Activated CD4-positive, alpha-beta T cell treated with anti-CD3 and anti-CD28 coated beads, Interleukin-2, amount 50 U/mL, for 24 hours (primary cell): ENCODE measurements at places on chromosomes 1 and 21.

DNA sequence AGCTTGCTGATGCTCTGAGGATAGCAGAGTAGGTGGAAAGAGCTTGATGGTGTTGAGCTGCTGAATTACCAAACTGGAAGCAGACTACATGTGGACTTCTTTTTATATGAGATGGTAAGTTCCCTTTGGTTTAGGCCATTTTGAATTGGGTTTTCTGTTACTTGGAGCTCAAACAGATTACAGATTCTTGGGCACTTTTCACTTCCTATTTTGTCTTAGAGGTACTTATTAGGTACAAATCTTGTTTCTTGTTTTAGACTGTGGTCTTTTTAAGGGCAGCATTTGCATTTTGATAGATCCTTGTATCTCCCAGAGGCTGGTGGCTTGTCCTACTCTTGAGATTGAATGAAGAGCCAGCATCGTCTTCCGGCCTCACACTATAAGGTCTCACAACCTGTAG is 70.2 kb downstream of the GADD45A start:
- no peak for DNase-seq

DNA sequence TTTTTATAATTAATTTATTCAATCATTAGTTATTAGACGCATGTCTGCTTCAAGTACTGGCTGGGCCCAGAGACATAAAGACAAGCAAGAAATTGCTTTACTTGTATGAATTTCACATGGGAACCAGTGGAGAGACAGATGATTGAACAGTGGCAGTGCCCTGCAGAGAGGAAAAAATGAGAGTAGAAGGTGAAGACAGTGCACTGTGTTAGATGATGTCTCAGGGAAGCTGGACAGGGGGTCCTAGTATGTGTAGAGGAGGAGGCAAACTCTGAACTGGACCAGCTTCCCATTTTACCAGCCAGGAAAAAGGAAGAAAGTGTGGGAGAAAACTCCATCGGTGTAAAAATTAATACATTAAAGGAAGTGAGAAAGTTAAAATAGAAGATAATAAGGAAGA is 126.0 kb downstream of the BACH1 start:
- no peak for DNase-seq

- DNase-seq, result no peak
These were observed 40.2 kb downstream of the PRMT6 start for GRCh38 chr1:107096690-107097089.

DNA sequence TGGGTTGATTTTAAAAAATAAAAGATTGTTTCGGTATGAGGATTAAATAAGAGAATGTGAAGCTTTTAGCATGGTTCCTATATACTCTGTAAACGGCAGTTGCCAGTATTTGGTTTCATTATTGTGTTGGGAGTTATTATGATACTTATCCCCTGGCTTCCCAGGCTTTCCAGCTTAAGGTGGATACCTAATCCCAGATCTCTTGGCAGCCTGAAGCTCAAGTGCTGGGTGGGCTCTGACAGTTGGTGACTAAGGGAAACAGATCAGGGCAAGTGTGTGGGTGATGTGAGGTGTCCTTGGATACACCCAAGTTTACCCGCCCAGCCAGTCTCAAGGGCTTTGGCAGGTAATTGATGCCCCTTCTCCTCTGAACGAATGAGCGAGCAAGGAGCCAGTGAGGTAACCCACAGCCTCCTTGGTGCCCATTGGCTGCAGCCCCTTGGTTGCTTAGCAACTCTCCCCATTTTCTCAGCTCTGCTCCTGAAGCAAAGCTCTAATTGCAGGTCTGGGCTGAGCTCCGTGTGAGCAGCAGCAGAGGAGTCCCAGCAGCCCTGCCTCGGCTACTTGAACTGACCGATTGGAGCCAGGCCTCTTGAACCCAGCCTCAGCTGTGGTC is 6.1 kb downstream of the IPO13 start:
- DNase-seq, result no peak

DNA sequence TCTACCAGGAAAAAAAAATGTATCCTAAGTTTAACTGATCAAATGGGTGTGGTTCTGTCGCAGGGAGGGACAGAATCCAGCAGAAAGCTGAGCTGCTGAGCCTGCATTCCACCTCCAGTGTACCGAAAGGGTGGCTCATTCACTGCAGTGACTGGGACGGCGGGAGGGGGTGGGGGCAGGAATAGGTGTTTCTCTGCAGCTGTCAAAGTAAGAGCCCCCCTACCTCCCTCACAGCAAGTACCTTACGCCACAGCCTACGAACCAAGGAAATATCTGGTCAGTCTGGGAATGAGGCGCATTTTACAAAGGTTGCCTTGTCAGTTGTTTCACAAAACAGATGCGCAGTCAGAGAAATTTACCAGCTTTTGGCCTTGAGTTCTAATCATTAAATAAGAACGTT is 1.7 kb downstream of the S100B start:
- no peak for DNase-seq

DNA sequence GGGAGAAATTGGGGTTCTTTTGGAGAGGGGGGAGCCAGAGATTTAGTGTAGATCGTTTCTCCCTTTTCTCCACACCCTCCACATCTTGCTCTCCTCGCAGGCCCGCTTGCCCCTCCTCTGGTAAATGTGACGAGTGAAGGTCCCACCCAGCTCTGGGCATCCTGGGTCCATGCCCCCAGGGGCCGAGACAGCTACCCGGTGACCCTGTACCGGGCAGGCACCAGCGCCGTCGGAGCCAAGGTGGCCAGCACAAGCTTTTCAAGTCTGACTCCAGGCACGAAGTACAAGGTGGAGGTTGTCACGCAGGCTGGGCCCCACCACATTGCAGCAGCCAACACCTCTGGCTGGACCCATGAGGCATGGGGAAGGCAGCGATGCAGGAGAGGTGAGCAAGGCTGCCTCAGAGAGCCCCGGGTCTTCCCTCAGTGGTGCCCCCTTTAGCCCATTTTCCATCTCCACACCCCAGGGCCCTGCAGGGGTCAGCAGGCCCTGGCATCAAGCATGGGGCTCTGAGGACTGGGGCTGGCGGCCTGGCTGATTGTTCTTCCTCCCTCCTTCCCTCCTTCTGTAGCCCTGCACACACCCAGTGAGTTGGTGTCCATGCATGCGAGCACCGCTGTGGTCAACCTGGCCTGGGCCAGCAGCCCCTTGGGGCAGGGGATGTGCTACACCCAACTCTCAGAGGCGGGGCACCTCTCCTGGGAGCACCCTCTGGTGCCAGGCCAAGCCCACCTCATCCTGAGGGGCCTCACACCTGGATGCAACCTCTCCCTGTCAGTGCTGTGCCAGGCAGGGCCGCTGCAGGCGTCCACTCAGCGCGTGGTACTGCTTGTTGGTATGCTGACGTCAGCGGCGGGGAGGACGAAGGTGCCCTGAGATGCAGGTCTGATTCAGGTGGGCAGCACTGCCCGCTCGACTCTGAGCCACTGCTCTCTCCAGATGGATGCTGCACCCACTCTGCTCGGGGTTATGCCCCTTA is 16.4 kb upstream of the LGR6 start:
- no peak for DNase-seq

- no peak for DNase-seq
These were observed 51.0 kb downstream of the CASQ2 start for GRCh38 chr1:115717541-115717940.

GRCh38 chr21:37208056-37208721 is 58.9 kb downstream of the VPS26C start:
- DNase-seq, result no peak

DNA sequence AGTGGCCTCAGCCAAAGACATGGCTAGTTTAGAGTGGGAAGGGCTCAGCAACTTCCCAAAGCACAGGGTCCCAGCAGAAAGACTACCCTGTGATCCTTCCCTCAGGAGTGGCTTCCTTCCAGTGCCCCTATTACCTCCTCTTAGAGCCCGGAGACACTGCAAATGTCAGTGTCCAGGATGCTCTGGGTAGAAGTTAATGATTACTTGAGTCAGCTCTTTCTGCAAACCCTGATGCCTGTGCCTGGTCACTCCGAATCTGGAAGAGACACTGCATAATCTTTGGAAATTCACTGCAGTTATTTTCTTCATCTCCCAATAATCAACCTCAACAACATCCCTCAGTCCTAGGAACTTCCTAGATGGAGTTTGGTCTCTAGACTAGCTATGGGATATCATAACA is 27.2 kb upstream of the MGST3 start:
- DNase-seq, result no peak

- no peak for DNase-seq
These were observed 102.5 kb downstream of the KCNN3 start for GRCh38 chr1:154767315-154768240.

GRCh38 chr1:211985556-211986264 is 49.6 kb downstream of the INTS7 start:
- DNase-seq, result no peak

- DNase-seq, result no peak
These were observed 76.4 kb upstream of the DNAH14 start for GRCh38 chr1:224852901-224853568.

GRCh38 chr1:224435318-224435763 is 744 bp upstream of the WDR26 start:
- no peak for DNase-seq

GRCh38 chr1:230487773-230488428 is 61.8 kb upstream of the PGBD5 start:
- no peak for DNase-seq

DNA sequence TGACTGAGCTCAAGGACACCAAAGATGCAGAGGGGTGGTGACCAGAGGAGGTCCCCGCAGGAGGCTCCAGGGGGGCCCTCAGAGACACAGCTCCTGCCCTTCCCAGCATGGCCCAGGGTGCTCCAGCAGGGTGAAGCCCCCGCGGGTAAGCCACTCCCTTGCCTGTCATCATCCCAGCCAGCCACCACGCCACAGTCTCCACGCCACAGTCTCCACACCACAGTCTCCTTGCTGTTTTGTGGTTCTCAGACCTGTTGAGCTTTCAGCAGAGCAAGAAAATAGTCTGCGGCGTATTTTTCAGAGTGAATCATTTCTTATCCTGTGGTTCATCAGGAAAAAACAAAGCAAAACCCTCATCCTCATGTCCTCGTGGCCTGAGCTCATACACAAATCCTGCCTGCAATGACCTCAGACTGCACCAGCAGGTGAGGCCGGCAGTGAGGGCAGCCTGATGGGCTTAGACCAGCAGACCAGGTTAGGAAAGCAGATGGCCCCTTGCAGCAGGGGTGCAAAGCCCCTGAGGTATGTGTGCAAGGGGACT is 25.7 kb upstream of the ABCG1 start:
- DNase-seq, result peak; percentile 11

DNA sequence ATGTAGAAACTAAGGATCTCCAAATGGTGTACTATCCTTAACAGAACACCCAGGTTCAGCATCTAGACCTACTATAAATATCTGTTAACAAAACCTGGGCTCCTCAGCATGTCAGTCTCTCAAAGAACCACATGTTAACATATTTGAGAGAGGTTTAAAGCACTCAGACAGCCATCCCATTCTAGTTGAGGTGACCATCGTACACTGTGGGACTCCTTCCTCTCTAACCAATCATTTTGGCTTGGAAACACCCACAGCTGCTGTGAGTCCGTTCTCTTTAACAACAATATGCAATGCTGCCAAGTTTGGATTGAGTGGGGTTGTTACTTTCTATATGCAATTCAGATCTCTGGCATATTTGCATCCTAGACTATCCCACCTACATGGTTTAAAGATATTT is 105.8 kb downstream of the MRPL39 start:
- DNase-seq, result no peak

DNA sequence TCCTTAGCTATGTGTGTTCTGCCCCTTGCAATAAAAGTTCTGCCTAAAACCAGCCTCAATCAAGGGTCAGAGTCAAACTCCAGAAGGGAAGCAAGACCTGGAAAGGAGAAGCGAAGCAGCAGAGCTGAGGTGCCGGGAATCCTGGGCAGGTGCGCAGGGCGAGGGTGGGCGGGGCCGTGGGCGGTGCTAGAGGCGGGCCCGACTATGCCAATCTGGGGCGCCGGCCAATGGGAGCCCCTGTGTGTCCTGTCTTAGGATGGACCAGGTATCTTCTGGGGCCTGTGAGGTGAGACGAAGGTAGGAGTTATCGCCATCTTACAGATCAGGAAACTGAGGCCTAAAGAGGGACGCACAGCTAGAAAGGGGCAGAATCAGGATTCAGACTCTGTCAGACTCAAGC is 120.3 kb downstream of the PTPRU start:
- DNase-seq, result no peak

- no peak for DNase-seq
These were observed 26.7 kb upstream of the LDLRAP1 start for GRCh38 chr1:25516686-25517085.
